Keratinocyte (primary cell): ENCODE measurements at places on chromosomes 7 and 10.

- no peak for DNase-seq
Measured at GRCh38 chr7:88700725-88701124, 58.8 kb upstream of the ZNF804B start.

DNA sequence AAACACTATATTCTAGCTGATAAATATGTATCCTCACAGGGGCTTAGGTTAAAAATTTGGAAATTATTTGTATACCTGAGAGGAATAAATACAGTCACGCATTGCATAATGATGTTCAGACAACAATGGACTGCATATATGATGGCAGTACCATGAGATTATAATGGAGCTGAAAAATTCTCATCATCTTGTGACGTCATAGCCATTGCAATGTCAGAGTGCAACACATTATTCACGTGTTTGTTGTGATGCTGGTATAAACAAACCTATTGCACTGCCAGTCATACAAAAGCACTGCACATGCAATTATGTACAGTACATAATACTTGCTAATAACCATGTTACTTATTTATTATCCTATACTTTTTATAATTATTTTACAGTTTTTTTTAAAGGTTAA lies 31.4 kb downstream of the STEAP1B start:
- no peak for DNase-seq

GRCh38 chr10:86222687-86223086 lies 143.9 kb downstream of the GRID1 start:
- DNase-seq, result no peak

- DNase-seq, result no peak
Measured at GRCh38 chr10:112706577-112706976, 243.5 kb upstream of the TCF7L2 start.

DNA sequence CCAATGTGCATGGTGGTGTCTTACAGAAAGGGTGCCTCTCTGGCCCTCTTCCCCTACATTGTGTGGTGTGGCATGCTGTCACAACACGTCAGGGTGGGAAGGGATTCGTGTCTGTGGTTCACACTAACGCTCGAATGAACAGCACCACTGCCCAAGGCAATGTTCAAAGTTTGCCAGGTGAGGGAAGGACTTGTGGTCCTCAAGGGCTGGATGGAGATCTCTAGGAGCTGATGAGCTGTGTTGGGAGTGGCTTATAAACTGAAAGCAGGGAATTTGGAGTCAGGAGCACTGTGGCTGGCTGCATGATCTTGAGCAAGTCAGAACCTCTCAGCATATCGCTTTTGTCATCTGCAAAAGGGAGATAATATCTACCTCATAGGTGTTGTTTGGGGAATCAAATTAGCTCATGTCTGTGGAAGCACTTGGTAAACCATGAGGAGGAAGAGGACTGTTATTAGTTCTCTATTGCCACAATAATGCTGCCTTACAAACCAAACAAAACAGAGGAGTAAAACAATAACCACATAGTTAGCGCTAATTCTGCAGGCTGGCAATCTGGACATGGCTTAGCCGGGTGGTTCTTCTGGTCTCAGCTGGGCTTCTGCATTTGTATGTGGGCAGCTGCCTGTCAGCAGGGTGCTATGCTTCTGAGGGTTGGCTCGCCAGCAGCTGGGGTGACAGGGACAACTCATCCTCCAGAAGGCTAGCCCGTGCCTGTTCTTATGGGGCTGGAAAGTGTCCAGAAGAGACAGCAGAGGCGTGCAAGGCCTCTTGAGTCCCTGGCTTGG lies 22.9 kb upstream of the C10orf105 start:
- DNase-seq, result no peak

DNA sequence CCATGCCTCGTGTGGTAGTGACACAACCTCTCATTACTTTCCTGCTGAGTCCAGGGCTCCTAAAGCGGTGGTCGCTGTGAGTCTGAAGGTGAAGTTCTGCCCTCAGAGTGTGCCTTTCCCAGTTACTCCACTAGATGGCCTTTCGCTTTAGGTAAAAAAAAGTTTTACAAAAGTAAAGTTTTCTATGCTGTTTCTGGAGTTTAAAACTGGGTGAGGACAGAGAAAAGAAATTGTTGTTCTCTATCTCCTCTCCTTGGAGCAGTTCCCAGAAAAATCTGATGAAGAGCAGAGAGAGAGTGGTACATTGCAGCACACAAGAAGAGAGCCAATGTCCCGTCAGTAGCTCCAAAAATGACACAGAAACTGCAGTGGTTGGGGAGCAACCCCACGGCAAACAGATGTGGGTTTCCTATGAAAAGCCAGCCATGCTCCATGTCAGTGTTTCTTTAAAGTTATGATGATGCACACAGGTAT lies 257.1 kb downstream of the GLI3 start:
- DNase-seq, result no peak

GRCh38 chr7:149784251-149784608 lies 10.8 kb upstream of the ZNF467 start:
- DNase-seq, result no peak

DNA sequence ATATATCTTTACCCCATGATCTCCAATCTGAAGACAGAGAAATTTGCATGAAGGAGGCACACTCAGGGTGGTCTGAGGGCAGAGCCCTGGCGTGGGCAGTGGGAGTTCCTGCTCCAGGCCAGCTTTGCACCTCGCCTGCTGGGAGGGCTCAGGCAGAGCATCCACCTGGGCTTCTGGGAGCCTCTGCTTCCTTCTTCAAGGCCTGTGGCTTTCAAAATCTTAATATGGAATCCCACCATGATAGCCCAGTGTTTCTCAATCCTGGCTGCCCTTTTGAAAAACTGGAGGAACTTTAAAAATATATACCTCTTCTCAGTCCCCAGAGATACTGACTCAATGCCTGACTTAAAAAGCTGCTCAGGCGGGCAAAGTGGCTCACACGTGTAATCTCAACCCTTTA lies 36.7 kb upstream of the PSAP start:
- no peak for DNase-seq

GRCh38 chr7:81533426-81533825 lies 236.4 kb downstream of the HGF start:
- no peak for DNase-seq

DNA sequence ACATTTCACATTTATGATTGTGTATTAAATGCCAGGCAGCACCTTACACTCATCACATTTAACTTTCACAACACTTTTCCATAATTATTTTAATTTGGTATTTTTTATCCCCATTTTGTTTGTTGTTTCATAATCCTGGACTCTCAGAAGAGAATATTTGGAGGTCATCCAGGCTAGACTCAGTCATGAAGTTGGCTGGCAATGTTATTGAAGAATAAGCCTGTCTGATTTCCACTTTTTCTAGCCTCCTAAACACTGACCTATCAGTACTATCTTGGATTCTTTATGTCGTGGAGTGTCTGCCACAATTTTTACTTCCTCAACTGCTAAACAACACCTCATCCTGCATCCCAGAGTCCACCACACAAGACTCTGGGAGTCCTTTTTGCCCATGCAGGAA lies 372.3 kb upstream of the NRP1 start:
- no peak for DNase-seq

GRCh38 chr10:404991-405390 lies 269.7 kb downstream of the ZMYND11 start:
- no peak for DNase-seq

- DNase-seq, result no peak
Measured at GRCh38 chr10:79047584-79047874, 21.2 kb upstream of the ZMIZ1 start.

DNA sequence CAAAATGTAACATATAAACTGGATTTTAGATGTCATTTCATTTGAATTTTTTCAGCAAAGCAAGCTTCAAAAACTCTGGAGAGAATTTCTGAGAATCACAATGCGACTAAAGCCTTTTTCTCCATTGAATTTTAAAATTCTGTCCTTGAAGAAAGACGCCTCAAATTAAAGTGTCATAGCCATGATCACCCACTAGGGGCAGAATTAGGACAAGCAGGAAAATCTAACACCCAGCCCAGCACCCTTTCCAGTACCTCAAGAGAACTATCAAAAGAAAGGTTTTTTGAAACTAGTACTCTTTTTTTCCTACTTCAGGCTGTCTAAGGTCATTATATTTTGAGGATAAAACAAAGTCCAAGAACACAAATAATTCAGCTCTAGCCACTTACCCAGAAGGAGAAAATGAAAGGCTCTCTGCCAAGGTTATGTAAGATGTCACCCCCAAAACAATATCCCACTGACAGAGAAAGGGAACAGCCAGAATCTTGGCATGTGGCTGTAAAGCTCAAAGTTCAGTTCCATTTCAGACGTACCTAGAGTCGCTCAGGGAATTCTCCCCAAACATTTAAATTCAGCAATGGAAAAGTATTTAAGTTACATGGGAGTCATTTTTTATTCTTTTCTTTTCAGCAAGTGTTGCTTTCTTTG lies 299.4 kb downstream of the SNX13 start:
- DNase-seq, result no peak

DNA sequence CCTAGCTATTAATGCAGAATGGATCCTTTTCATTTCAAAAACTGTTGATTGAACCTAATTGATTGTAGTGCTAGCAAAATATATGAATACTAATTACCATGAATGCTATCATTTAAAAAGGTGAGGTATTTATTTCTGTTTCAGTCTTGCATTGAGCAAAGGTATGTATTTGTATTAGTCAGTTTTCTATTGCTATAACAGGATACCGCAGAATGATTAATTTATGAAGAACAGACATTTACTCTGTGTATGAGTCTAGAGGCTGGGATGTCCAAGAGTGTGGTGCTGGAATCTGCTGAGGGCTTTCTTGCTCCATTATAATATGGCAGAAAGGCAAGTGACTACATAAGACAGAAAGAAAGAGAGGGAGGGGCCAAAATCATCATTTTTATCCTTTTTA lies 199.2 kb downstream of the KIF20B start:
- DNase-seq, result no peak

GRCh38 chr10:106680061-106680460 lies 484.4 kb downstream of the SORCS1 start:
- DNase-seq, result no peak

DNA sequence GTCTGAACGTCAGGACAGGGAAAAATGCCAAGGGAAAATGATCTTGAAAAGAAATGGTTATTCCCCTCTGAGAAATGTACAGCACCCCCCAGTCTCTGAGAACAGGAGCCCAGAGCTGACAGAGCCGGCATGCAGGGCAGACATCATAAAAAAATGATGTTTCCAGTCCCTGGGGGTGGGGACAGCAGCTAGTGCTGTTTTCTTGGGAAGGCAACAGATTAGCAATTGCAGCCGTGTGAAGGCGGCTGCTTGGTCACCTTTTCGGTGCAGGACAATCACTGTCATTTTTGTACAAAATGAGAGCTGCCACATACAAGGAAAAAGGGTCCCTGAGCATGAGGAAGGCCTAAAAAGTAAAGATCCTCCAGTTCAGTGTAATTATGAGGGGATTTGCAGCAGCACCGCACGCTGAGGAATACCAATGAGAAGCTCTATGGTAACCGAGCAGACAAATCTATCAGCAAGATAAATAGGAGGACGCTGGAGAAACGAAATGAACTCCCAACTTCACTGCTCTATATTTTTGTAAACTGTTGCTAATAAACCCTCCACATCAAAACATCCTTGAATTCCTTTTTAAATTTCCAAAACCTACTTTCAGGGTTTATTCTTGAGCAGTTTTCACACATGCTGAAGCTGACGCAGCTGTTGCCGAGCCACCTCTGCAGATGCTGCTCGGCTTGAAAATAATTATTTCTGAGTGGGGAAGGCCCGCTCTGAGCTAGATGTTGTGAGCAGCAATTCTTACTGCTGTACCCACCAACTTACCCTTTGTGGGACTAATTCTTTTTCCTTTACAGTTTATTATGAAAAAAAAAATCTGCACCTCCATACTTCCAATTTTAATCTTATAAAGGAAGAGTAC lies 98.2 kb upstream of the NEBL start:
- no peak for DNase-seq

DNA sequence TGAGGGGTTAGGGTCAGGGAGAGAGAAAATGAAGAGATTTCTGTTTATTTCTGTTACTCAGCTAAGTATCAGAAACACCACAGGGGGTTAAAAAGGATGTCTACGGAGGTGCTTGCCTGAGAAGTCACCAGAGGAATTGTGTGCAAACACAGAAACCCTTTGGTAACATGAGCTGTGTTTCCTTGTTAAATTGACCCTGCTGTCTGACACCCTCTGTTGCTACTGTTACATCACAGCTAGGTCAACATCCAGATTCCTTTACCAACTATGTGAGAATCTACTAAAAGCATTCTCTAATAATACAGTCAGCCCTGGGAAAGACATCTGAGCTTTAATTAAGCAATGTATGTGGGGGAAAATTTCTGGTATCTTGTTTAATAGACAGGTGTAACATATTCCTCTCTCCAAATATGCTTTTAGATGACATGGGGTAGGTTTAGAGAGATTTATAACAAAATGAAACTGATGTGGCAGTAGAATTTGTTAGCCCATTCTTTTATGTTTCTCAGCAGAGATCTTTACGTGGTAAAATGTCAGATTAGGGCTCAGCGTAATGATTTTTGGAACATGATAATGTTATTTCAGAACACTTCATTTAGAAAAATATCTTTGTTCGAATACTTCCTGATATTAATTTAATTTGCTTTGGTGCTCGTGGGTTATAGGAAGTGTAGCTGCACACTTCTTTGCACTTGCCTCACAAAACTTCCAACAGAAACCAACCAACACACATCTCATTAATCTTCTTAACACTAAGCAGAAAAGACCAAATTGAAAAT lies 168.0 kb upstream of the AHR start:
- DNase-seq, result no peak

DNA sequence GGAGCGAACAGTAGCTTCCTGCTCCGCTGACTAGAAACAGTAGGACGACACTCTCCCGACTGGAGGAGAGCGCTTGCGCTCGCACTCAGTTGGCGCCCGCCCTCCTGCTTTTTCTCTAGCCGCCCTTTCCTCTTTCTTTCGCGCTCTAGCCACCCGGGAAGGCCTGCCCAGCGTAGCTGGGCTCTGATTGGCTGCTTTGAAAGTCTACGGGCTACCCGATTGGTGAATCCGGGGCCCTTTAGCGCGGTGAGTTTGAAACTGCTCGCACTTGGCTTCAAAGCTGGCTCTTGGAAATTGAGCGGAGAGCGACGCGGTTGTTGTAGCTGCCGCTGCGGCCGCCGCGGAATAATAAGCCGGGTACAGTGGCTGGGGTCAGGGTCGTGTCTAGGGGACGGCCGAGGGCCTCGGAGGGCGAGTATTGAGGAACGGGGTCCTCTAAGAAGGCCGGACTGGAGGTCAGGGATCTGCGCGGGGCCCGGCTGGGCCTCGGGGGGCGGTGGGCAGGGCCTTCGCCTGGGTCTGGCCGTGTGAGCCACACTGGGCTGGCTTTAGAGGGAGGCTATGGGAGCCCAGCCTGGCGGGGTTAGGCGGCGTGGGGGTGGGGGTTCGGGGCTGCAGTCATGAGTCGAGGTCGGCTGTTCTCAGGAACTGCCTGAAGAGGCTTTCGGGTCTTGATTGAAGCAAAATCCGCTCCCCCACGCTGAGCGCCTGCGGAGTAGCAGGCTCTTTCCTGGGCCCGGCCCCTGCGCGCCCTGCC lies at the start of gene CDK1:
CDK1 (plus strand) TSS at position 265 of the 757 bp plus-strand sequence. CDS start 1,688 bp downstream, outside the sequence.
- peak; percentile 71 for DNase-seq

DNA sequence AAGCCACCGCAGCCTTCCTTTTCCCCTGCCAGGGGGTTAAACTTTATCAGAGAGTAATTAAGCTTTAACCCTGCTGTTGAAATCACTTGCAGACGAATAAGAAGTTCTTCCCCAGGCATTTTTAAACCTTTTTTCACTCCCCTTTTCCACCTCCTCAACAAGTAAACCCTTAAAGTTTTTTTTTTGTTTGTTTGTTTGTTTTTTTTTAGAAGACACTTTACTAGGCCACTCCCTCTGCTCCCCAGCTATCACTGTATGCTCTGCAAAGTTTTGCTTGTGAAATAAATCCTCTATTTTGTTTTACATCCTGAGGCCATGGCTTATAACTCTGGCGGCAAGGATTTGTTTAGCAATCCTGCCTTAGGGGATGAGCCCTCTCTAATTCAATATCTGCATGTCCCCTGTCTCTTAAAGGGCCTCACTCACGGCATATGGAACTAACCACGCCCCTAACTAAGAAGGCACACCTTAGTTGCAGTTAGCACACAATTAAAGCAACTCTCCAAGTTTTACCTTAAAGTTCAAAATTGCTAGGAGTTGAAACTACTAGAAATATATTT lies 1354.7 kb upstream of the LRRTM3 start:
- DNase-seq, result peak; percentile 5
